Hippocampal formation (tissue), 2 donors: ENCODE measurements at places on chromosomes 13 and 19.

DNA sequence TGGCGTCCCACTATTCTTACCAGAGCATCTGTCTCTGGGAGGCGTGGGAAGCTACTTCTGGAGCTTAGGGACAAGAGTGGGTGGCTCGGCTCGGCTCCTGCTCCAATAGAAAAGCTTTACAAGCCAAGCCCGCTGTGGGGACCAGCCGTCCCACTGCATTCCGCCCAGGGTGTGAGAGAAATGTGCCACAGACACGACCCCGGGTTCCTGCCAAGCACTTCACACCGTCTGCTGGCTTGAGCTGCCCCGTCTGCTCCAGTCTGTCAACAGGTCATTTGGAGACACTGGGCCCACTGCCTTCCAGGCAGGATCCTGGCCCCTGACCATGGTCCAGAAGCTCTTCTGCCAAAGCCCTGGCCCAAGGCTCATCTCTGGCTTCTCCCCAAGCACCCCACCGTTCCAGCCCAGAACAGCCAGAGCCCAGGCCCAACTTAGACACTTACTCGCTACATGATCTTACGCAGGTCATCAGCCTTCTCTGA lies 6.5 kb upstream of the FKRP start:
- DNase-seq: no peak

DNA sequence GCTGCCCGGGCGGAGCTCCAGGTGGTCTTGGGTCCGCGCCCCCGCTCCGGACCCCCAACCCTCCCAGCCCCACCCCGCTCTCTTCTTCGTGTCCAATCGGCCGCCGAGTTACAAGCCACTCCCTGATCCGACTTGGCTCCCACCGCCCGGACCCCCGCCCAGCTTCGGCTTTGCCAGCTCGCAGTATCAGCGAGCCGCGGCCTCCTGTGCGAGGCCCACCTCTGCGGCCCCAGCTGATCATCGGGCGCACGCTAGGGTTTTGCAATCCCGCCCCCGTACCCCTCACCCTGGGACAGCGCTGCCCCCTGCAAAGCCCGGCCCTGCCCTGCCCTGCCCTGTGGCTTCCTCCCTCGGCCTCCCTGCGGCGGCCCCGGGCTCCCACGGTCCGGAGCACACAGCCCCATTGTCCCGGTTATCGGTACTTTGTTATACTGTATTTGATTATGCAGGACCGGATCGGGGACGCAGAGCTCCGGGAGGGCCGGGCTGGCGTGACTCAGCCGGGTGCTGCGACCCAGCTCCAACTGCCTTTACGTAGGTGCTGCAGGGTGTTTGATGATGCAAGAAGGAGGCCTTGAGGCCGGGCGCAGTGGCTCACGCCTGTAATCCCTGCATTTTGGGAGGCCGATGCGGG lies 598 bp upstream of the LPAR2 start:
- no peak for DNase-seq

GRCh38 chr19:4598712-4599111 lies 39.2 kb upstream of the SEMA6B start:
- DNase-seq: no peak

DNA sequence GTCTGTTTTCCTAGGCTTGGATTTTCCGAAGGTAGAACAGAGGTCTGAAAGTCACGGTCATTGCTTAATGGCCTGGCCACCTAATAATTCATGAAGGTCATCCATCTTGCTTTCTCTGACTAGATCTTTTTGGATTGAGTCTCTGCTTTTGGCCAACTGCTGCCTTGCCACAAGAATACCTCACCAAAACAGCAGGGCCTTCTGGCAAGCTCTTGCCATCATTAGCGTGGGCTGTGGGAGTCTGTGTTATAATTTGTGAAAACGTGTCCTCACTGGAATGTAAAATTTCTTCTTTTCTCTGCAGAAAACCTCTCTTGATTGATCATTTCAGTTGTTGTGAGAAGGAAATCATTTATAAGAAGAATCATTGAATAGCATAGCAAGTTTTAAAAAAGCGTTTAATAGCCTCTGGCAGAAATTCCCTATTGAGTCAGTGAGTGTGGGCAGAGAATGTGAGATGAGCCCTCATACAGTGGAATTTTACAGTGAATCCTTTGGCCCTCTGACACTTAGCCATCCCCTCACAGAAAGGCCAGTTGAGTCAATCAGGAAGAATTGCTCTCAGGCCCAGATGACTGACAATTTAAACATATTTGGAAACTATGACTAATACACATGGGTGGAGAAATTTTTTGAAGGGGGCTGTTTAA lies 43.2 kb upstream of the ERICH6B start:
- no peak for DNase-seq

DNA sequence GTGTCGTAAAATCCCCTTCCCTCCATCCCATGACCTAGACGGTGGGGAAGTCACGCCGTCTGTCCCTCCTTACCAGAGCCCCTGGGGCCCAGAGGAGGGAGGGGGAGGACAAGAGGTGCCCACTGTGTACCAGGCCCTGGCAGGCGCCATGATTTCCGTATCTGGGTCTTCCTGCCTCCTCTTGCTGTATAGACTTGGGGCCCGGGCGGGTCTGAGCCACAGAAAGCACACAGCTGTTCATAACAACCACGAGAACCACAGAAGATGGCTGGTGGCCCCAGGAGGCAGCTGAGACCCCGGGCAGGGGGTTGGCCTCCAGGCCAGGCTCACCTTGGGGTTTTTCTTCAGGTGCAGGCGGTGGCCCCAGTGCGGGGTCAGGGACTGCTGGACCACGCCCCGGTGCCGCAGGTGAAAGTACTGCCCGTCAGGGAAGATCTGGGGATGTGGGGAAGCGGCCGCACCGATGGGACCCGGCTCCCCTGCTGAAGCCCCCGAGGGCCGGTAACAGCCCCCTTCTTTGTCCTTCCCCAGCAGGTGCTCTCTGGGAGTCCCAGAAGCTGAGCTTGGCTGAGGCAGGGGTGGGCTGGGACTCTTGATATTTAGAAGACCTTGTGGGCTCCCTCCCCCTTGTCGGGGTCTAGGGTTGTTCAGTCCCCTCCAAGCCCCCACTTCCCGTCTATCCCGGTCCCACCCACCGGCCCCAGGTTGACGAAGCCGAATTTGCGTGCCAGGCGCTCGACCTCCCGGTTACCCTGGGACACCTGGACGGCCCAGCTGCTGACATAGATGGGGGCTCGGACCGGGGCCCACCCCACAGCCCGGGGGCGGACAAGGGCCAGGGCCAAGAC lies 463 bp downstream of the PCSK4 start:
- no peak for DNase-seq

DNA sequence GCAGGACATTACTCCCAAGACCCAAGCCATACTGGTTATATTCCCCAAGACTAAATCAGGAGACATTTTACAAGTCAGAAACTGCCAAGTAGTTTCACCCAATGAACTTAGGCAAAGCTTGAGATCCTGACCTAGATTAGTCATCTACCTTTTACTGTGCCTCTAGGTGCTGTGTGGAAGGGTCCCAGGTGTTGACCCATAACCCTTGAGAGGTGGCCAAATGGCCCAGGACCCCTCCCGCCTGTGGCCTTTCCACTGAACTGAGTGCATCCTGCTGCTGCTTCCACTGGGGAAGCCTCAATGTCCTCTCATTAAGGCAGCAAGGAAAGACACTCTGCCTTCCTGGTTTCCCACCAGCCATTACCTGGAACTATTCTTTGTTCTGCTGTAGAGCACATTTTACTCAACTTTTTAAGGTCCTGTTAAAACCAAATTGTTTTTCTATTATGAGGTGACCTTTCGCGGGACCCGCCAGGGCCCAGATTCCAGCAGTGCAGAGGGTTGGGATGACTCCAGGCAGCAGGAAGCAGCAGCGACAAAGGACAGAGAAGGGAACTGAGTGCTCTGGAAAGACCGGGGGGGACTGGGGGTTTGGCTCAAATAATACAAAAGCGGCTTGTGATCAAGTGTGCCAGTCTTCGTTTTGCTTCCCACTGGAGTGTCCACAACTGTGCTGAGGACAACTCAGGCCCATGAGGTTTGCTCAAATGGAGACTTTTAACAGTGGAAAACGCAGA lies 27.1 kb downstream of the ANKRD10 start:
- DNase-seq: peak; percentile 48

GRCh38 chr13:47038188-47038587 lies 141.3 kb upstream of the HTR2A start:
- DNase-seq: no peak

DNA sequence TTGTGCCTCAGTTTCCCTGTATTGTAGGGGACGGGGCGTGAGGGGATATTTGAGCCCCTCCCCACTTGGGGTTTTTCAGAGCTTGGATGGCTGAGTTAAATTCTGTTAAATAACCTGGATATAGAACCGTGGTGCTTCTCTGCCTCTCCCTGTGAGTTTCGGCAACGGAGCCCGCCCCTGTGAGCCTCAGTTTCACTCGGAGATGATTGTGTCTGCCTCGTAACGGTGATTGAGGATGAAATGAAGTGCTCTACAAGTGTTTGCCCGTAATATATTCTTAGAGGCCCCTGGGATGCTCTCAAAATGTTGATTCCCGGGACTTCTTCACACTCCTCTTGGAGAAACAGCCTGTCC lies 509 bp downstream of the KXD1 start:
- no peak for DNase-seq

DNA sequence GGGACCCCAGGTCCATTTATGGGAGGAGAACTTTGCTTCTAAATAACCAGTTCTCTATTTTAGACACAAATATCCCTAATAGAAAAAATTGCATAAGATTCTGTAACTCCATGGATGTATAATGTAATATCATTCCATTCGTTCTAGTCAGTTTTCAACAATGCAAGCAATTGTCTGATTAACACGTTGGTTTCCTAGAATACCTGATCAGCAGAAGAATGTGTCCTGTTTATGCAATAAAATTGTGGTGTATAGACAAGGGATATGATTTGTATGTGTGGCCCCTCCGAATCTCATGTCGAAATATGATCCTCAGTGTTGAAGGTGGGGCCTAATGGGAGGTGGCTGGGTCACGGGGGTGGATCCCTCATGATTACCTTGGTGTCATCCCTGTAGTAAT lies 62.1 kb downstream of the RUBCNL start:
- no peak for DNase-seq

DNA sequence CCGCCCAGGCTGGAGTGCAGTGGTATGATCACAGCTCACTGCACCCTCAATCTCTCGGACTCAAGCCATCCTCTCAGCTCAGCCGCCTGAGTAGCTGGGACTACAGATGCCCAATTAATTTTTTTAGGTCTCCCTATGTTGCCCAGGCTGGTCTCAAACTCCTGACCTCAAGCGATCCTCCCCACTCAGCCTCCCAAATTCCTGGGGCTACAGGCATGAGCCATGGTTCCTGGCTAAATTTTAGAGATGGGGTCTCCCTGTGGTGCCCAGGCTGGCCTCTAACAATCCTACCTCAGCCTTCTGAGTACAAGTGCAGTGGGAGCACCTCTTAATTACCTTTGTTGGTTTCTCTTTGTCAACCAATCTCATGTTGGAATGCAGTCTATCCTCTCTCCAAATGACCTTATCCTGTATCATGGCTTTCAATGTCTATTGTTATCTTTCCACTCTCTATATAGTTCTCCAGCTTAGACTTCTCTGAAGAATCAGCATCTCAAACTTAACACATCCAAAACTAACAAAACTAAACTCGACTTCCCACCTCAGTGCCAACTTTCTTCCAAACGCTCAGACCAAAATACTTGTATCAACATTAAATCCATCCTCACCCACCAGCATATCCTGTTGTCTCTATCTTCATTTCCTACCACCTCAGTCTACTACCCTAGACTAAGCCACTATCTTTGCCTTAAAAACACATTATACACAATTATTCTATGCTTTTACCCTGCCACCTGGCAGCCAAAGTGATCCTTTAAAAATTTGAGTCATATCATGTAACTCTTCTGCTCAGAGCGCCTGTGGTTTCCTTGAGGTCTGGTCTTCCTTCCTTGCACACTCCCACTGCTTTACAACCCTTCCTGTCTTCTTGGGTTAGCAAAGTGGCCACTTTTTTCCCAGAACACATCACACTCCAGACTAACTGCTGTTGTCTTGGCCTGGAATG lies 6.7 kb downstream of the TPT1 start:
- DNase-seq: no peak

GRCh38 chr13:45564133-45564776 lies 51.3 kb downstream of the ERICH6B start:
- DNase-seq: no peak

DNA sequence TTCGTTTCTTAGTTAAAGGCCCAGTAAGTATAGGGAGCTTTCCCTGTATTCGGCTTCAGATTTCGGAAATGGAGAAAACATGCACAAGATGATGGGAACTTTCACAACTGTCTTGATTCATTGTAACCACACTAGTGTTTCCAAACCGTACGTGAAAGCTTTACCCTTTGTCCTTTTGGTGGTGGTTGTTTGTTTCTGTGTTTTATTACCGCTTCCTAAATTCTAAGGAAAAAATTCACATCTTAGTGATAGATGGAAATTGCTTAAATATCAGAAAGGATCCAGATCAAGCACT lies 504 bp upstream of the VWA8 start:
- no peak for DNase-seq

- no peak for DNase-seq
Measured at GRCh38 chr13:42981317-42981716, 10.7 kb downstream of the EPSTI1 start.

- DNase-seq: no peak
Measured at GRCh38 chr19:44957526-44957925, 2.3 kb downstream of the CLPTM1 start.

DNA sequence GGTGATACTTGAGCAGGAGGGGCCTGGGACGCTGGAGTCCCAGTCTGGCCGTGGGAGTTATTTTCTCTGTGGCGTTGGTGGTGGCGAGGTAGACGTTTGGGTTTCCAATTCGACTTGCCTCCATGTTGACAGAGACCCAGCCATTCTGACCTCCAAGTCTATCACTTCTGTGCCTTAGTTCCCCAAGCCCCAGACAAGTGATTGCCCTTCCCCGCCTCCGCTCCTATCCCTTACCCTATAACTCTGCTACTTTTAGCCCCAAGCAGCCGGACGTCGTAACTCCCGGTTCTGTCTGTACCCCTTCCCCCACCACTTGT lies 549 bp downstream of the TIMM50 start:
- no peak for DNase-seq

- DNase-seq: no peak
Measured at GRCh38 chr19:54692298-54692615, 29.5 kb downstream of the LILRB4 start.

GRCh38 chr19:38079926-38080380 lies 144.1 kb downstream of the DPF1 start:
- DNase-seq: no peak

DNA sequence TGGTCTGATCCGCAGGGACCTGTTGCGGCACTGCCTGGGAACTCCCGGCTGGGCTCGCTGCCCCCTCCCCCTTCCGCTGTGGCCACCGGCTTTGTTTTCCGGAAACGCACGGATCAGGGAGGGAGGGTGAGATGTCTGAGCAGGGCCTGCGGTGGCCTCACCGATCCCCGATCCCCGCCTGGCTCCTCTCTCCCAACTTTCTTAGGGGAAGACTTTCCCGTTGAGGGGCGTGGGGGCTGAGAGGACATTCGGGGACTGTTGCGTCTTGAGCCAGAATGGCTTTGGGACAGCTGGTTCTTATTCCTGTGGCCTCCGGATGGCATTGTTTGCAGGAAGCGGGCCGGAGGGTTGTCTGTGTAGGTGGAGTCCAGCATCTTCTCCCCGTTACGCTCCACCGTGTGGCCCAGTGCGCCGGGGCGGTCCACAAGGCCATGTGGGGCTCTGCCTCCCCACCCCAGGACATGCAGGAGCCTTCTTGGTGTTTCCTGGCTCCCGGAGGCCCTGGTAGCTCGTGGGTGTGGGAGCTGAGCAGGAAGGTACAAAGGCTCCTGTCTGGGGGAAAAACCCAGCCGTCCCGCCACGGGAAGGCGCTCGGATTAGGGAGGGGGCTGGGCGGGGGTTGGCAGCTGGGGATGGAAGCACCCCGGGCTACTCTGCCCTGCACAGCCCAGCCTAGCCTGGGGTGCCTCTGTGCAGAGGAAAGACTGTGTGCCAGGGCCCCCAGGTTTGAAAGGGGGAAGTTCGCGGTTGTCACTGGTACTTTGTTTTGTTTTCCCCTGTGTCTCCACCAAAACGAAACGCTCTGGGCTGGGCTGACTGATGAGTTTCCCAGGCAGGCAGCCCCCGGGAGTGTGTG lies 1.3 kb downstream of the CSNK1G2 start:
- peak; percentile 42 for DNase-seq
